ENCODE measurements at places on chromosomes 2 and 18. TPM values are rescaled to one million over a fixed set of nuclear protein-coding genes. Genes with fewer than 3 reads are reported as not detected.

CCDC88A gene
- total RNA-seq, result 20.4 TPM

NGEF gene
- not detected for total RNA-seq

CRACDL gene
- total RNA-seq, result 3.1 TPM

SOX11 gene
- total RNA-seq, result 1.7 TPM

MERTK gene
- total RNA-seq, result 4.7 TPM
